Fibroblast of skin of back (primary cell): ENCODE measurements at places on chromosomes 5 and 9.

DNA sequence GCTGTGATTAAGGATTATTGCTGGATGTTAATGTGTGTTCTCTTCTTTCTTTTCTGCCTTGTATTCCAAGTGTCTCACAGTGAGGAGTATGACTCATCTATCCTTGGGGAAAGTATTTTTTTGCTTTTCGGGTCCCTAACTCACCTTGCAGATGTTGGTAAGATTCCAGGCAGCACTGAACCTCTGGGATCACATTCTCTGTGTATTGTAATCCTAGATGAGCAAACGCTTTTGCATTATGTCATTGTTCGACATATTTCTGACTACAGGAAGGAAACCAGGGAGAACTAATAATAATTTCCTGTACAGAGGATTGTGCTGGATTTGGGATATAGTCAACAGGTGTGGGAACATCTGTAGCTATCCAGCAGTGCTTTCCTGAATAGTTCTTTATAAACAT, 246.1 kb upstream of the TUT7 start:
- DNase-seq = peak; percentile 47

GRCh38 chr9:77712533-77713130, 64.5 kb upstream of the GNA14 start:
- DNase-seq = peak; percentile 96

GRCh38 chr5:67195406-67196275, 958 bp downstream of the CD180 start:
- DNase-seq = no peak

DNA sequence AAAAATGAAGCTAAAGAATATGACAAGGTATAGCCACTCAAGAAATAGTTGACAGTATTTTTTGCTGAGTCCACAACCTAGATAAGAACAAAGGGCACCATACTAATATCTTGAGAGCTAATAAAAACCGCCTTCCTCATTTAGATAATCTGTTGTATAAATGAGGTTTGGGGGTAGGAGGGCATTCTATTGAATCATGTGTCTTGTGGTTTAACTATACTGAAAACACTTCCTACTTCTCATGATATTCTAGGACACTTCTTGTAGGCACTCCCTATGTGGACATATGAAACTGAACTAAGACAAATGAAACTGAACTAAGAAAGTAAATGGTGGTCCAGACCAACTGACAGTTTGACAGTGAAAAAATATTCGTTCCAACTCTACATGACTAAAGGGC, 1268.5 kb upstream of the C9orf72 start:
- no peak for DNase-seq

- no peak for DNase-seq
Measured at GRCh38 chr5:124905256-124906130, 159.1 kb upstream of the ZNF608 start.

DNA sequence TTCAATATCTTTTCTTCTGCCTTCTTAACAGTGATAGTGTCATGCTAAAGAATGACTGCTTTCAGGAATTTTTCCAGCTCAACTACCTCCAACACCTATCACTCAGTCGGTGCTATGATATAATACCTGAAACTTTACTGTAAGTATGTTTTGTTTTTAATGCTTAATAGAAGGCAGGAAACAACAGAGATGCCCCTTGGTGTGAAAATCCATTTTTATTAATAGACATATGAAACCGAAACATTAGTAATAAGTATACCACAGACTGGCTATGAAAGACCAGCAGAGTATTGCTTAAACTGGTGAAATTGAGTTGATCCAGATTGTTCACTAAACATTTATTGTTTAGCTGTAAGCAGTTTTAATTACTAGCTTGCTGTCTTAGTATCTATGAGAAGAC, 25.2 kb downstream of the SKP2 start:
- DNase-seq = no peak

- DNase-seq = peak; percentile 51
Measured at GRCh38 chr5:136133222-136133921, 727 bp downstream of the SMAD5 start.

GRCh38 chr5:34803974-34804732, 34.8 kb upstream of the TTC23L start:
- no peak for DNase-seq

DNA sequence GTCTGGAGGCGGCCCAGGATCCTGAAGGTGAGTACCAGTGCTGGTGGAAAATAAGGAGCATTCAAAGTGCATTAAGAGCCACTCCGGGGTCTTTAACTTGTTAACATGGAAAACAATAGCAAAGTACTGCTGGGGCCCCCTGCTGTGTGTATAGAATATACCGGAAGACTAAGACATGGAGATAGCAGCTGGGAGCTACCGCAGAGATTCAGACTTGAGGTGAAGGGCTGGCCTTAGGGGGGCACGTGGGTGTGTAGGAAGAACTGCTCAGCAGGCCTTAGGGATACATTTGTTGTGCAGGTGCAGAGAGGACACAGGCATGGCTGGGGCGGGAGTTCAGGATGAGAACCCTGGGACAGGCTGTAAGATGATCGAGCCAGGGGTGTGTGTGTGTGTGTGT, 1.2 kb upstream of the DMRT1 start:
- no peak for DNase-seq

DNA sequence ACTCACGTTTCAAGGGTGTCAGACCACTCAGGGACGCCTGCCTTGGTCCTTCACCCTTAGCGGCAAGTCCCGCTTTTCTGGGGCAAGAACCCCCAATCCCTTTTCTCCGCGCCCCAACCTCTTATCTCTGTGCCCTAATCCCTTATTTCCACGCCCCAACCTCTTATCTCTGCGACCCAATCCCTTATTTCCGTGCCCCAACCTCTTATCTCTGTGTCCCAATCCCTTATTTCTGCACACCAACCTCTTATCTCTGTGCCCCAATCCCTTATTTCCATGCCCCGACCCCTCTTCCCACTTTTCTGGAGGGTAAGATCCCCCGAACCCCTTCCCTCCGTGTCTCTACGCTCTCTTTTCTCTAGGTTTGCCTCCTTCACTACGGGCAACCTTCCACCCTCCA, 139.4 kb downstream of the DAB2IP start:
- DNase-seq = no peak
